ENCODE measurements at places on chromosomes 7 and 10. TPM values are rescaled to one million over a fixed set of nuclear protein-coding genes. Genes with fewer than 3 reads are reported as not detected.

GRCh38 chr7:28217143-28217542 is 36.5 kb upstream of the JAZF1 start:
- DNase-seq: no peak

- DNase-seq: peak; percentile 22
These were observed 1.1 kb downstream of the RHOBTB1 start for GRCh38 chr10:60942788-60943315.

DNA sequence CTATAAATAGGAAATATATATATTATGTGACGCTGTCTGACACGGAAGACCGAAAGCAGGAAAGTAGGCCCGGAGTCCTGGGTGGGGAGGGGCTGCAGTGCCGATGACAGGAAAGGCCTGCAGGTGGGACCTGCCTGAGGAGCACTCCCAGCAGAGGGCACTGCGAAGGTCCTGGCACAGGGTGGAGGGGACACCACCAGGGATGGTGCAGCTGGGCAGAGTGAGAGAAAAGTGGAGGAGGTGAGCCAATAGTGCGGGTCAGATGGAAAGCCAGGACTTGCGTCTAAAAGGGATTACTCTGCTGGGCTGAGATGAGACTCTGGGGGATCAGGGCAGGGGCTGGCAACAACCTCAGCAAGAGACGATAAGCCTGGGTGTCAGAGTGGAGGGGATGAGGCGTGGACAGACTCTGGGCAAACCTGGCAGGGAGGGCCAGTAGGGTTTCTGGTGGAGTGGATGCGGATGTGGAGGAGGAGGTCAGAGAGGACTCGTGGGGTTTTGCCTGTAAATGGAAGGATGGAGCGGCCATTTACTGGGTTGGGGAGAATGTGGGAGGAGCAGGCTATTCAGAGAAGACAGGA is 118.2 kb upstream of the ZNF746 start:
- no peak for DNase-seq

DNA sequence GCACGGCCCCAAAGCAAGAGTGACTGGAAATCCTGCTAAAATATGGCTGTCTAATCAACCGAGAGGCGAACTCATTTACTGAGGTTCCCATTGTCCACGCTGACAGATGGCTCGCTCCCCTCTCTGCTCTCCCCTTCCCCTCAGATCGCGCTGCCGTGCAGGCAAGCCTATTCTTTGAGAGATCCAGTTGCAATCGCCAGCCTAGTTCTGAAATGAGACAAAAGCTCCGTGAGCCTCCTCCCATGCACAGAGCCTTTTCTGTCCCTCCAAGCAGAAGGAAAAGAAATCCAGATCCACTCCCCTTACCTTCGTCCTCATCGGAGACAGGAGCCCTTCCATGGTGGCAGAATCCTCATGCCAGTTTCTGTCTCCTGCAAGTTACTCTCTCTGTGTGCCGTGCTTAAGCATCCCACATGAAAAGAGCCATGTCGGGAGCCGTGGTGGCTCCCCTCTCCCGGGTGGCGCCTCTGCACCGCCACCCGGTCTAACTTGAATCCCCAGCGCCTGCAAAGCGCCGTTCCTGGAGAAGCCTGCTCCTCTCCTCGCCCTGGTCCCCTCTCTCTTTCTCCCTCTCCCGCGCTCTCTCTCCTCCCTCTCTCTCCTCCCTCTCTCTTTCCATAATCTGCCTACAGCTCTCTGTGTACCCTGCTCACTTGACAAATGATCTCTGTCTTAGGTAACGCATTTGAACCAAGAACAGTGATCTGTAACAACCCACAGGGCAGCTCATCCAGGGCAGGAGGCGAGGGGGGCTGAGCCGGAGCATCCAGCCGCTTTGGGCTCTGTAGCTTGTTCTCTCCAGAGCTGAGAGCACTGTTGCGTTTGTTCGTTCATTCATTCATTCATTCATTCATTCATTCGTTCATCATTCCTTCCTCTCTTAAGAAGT is 156.8 kb downstream of the FRMD4A start:
- no peak for DNase-seq

- no peak for DNase-seq
These were observed 110.6 kb downstream of the EMX2 start for GRCh38 chr10:117653170-117653515.

DNA sequence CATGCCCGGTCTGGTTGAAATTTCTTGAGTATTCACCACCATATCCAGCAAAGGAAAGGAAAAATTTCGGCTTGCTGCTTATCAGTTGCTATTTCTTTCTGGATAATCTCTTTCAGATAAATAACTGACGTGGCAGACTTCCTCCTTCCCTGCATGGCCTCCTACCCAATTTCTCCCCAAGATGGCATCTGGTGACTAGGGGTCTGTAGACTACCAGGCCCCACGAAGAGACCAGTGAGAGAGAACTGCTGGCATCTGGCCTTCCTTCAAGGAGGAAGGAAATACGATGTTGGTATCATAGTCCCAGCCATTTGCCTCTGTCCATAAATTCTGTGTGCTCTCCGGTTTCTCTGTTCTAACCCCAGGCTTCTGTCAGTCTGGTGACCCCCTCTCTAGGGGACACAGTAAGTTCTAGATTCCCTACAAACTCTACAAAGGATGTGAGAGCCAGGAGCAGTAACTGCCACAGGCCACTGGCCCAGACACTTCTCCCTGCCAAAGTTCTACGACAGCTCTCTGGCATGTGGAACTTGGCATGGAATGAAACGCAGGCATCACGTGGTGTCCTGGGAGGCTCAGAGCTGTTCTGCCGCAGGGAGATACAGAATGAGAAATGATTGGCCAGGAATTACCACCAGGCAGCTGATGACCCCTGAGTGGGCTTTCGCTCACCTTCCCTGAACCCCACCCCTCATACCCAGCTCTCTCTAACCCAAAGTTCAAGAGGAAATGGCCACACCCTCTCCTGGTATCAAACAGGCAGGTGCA is 30.0 kb upstream of the MSRB2 start:
- DNase-seq: no peak

GRCh38 chr7:149529136-149529718 is 31.6 kb upstream of the ZNF746 start:
- DNase-seq: no peak

GRCh38 chr7:80719261-80719660 is 80.8 kb downstream of the CD36 start:
- no peak for DNase-seq

The EBF3 gene
- total RNA-seq: 1.2 TPM

DNA sequence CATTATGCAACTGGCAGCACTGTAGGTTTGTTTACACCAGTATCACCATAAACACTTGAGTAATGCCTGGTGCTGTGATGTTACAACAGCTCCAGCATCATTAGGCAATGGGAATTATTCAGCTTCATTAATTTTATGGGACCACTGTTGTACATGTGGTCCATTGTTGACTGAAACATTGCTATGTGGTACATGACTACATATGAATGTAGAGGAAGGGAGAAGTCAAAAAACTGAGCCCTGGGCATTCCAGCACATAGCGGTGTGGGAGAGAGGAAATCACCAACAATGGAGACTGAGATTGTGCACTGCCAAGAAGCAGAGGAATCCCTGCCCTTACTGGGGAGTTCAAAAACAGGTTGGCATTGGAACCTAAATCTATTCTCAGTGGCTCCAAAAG is 89.0 kb downstream of the TRIM24 start:
- DNase-seq: no peak

DNA sequence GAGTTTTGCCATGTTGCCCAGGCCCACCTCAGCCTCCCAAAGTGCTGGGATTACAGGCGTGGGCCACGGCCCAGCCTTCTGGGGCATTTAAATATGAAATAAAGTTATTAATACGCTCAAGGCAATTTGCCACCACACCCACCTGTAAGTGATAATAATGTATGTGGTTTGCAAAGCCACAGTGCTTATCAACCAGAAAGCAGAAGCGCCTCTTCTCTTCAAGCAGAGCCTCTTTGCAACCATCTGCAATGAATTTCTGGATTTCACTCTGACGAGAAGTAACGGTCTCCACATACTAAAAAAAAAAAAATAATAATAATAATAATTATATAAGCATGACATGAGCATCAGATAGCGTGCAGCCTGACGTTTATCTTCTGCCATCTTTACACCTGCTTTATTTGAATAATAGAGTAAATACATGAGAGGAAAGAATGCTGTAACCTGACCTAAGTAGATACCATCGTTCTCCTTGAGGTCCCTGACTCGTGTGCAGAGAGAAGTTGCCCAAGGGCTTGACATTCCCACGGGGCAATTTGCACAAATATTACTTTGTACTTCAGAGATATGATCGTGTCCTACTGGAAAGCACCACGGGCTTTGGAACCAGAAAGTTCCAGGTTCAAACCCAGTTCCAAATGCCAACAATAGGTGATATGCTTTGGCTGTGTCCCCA is 34.0 kb downstream of the BRI3 start:
- no peak for DNase-seq

- no peak for DNase-seq
These were observed 157.3 kb downstream of the CTTNBP2 start for GRCh38 chr7:117715784-117716445.

DNA sequence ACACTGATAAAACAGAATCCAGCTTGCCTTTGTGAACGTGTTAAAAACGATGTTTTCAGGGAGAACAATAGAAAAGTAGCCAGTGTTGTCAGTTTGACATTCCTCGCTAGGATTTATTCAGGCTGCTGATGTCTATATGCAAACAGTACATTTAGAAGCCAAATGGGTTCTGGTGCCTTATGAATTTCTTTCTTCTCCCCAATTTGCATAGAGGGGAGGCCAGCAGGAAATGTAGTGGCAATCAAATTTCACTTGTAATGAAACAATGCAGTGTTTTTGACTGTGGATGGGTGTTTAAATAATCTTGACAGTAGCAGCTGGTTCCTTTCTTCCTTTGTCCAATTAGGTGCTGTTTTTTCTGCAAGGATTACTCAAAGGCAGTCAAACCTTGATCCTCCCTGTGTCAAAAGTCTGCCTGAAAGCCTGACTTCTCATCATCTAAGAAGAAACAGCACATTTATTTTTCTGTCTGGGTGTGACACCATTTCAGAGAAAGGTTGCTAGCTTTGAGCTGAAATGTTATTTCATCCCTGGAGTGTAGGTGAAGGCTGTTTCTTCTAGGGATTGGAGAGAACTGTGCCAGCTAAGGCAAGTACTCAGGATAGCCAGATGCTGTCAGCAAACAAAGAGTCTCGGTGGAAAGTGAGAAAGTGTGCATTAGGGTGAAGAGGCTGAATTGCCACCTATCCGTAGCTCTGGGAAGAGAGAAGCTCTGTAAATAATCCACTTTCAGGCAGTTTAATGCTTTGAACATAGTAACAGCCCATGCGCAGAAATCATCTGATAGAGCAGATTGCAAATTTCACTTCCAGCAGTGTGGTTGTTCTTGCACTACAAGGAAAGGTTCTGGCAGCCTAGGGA is 36.6 kb upstream of the ZNRF2 start:
- no peak for DNase-seq

- DNase-seq: no peak
These were observed 82.5 kb downstream of the OAT start for GRCh38 chr10:124336186-124336585.

The NEUROD6 gene
- not detected for total RNA-seq

The STRIP2 gene
- 1.8 TPM for total RNA-seq

The HELLS gene
- total RNA-seq: 65.4 TPM

GRCh38 chr7:155352076-155352752 is 54.5 kb downstream of the INSIG1 start:
- no peak for DNase-seq

GRCh38 chr7:77348371-77348813 is 67.8 kb downstream of the GSAP start:
- no peak for DNase-seq

GRCh38 chr10:110209926-110210673 is 2.7 kb downstream of the MXI1 start:
- peak; percentile 38 for DNase-seq

GRCh38 chr7:67391168-67391567 is 394.5 kb downstream of the TYW1 start:
- no peak for DNase-seq

GRCh38 chr10:33307835-33308234 is 26.6 kb downstream of the NRP1 start:
- DNase-seq: no peak

The ELOVL3 gene
- total RNA-seq: 0.27 TPM

- no peak for DNase-seq
These were observed 545 bp upstream of the MTPN start for GRCh38 chr7:135977742-135978066.

- no peak for DNase-seq
These were observed 543.3 kb downstream of the TNS3 start for GRCh38 chr7:47038621-47039020.

The CCDC172 gene
- not detected for total RNA-seq

DNA sequence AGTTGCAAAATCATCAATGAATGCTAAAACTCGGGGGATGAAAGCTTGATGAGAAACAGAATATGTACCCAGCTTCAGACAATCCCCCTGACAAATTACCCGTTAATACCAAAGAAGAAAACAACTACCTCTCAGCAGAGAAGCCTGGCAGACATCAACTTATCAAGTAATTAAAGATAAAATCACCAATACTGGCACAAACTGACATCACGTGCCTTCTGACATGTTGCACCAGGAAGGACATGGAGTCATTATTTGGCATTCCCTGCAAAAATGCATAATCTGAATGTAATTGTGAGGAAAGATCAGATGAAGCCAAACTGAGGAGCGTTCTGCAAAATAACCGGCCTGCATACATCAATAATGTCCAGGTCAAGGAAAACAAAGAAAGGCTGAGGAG is 7.7 kb downstream of the SLIT1 start:
- no peak for DNase-seq

- DNase-seq: no peak
These were observed 10.5 kb downstream of the PLXDC2 start for GRCh38 chr10:19826712-19827111.

- no peak for DNase-seq
These were observed 62.2 kb downstream of the VIM start for GRCh38 chr10:17290226-17290625.

The CLDN15 gene
- total RNA-seq: 17.1 TPM

The ATOH7 gene
- 0.70 TPM for total RNA-seq

The HMX2 gene
- total RNA-seq: not detected

The CFAP69 gene
- 4.8 TPM for total RNA-seq

GRCh38 chr10:69172241-69172982 is 7.6 kb upstream of the SUPV3L1 start:
- no peak for DNase-seq

- DNase-seq: no peak
These were observed 173.0 kb upstream of the NEBL start for GRCh38 chr10:21069929-21070700.

DNA sequence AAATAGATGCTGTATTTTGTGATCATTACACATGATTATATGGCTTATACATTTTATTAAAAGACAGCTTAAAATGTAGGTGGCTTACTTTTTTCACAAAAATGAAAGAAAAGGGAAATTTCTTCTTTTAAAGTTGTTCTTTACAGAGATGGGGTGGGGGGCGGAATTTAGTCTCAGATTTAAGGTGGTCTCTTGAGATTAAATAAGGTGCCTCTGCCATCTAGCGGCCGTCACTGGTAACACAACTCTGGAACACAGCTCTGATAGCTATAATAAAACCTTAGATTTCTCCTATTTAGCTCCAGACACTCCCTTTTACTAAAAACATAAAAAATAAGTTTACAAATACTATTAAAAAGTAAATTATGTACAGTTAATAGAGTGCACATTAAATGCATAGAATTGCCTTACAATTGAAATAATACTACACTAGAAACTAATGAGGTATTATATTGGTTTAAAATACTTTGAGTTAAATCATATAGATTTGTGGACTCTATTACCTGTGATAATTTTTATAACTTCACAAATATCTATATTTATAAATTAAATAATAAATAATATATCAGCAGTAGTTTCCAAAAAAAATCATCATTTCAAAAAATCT is 210.9 kb downstream of the DGKB start:
- no peak for DNase-seq
